Cardiac ventricle fibroblast (primary cell): ENCODE measurements at places on chromosomes 4 and X. TPM values are rescaled to one million over a fixed set of nuclear protein-coding genes. Genes with fewer than 3 reads are reported as not detected.

Gene CT83
- not detected in 2 replicates for total RNA-seq

Gene OTC
- total RNA-seq = not detected in 2 replicates

Gene ATP2B3
- not detected in 2 replicates for total RNA-seq

Gene FAAH2
- 1.6 TPM in 1 of 2 replicates, not detected in the other for total RNA-seq

Gene MTNR1A
- not detected in 2 replicates for total RNA-seq

Gene TMPRSS11A
- not detected in 2 replicates for total RNA-seq

Gene ARHGAP36
- total RNA-seq = not detected in 2 replicates

Gene BEX4
- total RNA-seq = 16.7 and 17.5 TPM in 2 replicates

Gene AR
- total RNA-seq = 5.2 and 6.0 TPM in 2 replicates

Gene TMEM192
- total RNA-seq = 8.2 and 12.9 TPM in 2 replicates

Gene COL4A6
- total RNA-seq = 0.44 and 0.54 TPM in 2 replicates

Gene MAB21L2
- not detected in 2 replicates for total RNA-seq

Gene MEPE
- total RNA-seq = not detected in 2 replicates

Gene TBX22
- total RNA-seq = 0.05 and 0.31 TPM in 2 replicates

Gene DDX53
- total RNA-seq = not detected in 2 replicates

Gene HTRA3
- total RNA-seq = 22.4 and 24.6 TPM in 2 replicates

Gene PAGE4
- total RNA-seq = not detected in 2 replicates
